ENCODE measurements at places on chromosomes 3 and 15.
A peak's percentile ranks its signal among the peaks of the same experiment; 100 is the strongest.

DNA sequence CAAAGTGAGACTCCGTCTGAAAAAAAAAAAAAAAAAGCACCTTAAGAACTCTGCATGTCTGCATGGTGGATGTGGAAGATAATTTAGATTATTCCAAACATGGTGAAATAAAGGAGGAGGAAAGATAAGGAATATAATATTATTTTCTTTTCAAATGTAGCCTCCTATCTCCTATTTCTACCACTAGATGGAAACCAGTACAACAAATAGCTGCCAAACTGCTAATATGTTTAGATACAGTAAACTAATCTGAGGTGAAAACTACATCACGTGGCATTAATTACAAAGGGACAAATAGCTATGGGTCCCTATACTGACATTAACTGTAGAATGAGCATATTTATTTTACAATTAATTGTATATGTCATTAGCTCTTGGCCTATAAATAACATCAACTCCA lies 197.8 kb downstream of the TBC1D5 start:
- DNase-seq = no peak

GRCh38 chr3:146187334-146187950 lies 26.5 kb upstream of the PLOD2 start:
- no peak for DNase-seq

DNA sequence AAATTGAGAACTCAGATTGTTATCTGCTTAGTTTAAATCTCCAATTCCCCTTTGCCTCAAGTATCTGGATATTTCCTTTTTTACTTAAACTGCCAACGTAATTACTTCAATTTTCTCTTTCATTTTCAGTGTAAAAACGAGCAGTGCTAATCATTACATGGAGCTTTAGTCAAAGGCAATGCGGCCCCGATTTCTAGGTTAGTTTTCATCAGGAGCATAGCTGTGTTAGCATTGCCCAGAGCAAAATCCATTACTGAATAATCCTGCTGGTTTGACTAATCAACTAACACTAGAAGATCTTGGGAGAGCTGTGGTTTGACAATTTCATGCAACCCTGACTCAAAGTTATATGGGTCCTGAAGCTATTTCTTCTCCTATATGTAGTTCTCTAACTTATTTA lies 46.2 kb downstream of the ZPLD1 start:
- DNase-seq = no peak

GRCh38 chr3:36215241-36215640 lies 165.1 kb upstream of the STAC start:
- DNase-seq = no peak

DNA sequence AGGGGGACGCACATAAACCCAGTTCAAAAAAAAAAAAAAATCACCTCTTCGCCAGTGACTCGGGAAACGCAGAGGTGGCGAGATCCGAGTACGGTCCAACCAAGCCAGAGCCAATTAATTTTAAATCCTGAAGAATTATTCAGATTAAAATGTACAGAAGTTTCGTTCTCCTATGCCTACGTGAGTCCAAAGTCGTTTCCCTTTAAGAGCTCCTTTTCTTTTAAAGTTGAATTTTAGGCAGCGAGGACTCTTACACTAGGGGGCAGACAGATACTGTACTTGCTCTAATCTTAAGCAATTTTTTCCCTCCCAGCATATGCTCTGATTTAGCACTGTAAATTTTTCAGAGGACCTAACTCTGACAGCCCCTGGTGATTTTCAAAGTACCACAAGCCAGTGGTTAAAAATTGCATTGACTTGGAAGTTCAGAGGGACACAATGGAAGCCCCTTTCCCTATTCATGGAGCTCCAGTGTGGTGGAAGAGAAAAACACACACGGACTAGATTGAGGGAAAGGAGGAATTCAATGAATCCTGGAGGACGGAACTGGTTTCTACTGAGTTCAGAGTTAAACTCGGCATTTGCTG lies 3.3 kb upstream of the NR2F2 start:
- no peak for DNase-seq

DNA sequence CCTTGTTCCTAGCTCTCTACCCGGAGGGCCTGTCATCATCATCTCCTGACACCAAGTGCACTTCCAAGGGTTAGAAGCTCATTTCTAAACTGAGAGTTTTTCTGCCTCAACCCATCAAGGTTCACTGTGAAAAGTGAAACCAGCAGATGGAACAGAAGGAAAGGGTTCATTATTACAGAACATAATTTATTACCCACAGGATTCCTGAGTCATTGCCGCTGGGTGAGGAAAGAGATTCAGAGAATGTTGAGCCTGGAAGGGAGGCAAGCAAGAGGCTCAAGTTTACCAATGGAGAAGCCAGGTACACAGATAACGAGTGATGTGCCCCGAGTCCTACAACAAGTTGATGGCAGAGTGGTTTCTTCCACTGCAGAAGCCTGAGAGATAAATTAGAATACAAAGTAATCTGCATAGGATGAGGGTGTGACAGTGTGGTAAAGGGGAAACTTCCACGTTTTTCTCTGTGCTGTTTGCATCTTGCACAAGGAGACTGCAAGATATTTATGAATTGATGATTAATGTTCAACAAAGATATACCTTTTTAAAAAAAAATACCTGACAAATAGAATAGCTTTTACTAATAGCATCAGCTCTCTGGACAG lies 80.5 kb upstream of the SETMAR start:
- no peak for DNase-seq

- DNase-seq = no peak
These were observed 103.2 kb downstream of the SST start for GRCh38 chr3:187567021-187567420.

GRCh38 chr15:57003418-57003817 lies 85.0 kb downstream of the TCF12 start:
- no peak for DNase-seq

DNA sequence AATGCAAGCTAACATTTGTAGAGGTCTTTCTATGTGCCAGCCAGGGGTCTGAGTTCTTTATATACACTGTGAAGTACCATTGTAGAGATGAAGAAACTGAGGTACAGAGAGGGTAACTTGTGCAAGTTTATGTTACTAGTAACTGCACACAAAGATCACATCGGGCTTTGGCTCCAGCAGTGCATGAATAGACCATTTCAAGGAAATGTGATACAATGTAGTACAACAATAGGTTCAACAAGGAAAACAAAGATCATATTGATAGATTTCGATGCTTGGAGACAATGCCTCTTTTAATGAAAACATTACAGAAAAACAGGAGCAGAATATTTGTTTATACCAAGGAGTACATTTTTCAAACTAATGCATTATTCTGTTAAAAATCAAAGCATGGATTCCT lies 115.3 kb downstream of the POLR2M start:
- DNase-seq = no peak

DNA sequence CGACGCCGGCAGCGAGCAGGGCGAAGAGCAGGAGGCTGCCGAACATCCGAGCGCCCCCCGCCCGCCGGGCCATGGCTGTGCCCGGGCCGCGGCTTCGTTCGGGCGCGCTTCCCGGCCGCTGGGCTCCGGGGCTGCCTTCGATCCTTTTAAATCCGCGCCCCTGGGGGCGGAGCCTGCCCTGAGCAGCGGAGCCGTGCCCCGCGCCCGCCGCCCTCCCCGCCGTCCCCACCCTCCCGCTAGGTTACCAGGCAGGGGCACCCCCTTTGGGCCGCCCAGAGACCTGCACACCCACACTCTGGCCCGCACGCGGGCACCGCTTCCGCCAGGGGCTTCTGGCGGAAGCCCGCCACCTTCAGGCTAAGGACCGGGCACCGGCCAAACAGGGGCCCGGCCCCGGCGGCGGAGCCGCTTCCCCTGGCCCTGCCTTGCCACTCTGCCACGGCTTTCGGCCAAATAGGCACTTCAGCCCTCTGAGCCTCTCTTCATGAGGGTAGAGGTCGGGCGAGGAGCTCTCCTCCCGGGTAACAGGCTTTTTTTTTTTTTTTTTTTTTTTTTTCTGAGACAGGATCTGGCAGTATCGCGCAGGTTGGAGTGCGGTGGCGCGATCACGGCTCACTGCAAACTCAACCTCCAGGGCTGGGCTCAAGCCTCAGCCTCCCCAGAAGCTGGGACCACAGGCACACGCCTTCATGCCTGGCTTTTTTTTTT lies at the start of gene NMB:
Gene NMB (minus strand): TSS at position 120 of the 708 bp plus-strand sequence. CDS start 47 bp downstream, at position 73.
- no peak for DNase-seq

DNA sequence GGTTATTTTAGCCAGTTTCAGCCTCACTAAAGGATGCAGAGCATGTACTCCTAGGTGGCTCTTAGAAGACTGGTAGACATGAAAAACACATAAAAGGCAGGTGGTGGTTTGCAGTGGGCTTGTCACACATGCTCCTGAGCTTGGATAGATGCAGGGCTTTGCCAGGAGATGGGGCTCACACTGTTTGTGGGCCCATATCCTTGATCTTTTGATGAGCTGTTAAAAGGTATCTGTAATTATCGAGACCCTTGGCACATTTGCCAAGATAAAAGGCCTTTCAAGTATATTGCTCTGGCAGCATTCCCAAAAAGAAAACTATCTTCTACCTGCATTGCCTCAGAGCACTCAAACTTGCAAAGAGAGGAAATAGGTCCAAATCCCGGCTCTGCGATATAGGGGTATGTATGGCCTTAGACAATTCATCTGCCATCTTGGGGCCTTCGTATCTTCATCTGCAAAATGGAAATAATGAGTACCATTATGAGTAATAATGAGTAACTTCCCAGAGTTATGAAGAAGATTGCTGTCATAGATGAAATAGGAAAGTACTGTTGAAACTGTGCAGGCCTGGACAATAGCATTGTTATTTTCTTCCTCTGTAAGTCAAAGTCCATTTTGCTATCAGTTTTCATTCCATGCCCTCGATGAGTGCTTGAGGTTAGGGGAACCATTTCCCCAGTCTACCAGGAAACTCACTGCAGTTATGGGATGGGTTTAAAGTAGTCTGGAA lies 172.7 kb downstream of the SYNPR start:
- DNase-seq = no peak

DNA sequence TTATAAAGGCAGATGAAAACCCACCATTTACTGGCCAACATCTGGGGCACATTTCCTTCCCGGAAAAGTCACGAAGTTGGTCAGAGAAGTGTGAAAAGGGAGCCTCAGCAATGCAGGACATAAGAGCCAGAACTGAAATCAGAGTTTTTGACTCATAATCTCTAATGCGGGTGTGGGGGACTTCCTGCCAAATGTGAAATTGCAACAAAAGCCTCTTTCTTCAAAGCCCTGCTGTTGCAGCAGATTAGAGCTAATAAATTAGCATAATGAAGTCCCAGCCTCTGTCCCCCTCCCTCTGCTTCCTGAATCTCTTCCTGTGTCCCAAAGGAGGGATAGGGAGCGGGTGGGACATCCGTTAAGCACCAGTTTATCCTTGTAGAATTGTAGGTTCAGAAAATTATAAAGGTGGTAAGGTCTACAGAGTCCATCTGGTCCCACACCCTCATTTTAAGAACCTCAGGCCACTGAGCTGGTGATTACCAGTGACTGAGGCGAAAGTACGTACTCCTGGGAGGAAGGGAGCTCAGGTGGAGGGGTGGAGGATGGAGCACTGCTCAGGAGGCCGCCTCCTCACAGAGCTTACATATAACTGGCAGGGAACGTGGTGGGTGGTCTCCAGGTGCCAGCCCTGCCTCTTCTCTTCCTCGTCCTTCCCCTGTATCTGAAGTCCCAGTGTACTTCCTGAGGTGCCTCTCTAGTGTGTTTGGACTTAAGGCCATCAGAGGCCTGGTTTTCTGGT lies 35.0 kb downstream of the ST6GAL1 start:
- DNase-seq = no peak

- no peak for DNase-seq
These were observed 61.4 kb downstream of the SMAD6 start for GRCh38 chr15:66763186-66764071.

- no peak for DNase-seq
These were observed 48.7 kb downstream of the NUP210 start for GRCh38 chr3:13371100-13372075.

- no peak for DNase-seq
These were observed 70.5 kb upstream of the MAP4 start for GRCh38 chr3:48086705-48087104.

GRCh38 chr3:150278195-150278594 lies 129.9 kb upstream of the TSC22D2 start:
- no peak for DNase-seq

DNA sequence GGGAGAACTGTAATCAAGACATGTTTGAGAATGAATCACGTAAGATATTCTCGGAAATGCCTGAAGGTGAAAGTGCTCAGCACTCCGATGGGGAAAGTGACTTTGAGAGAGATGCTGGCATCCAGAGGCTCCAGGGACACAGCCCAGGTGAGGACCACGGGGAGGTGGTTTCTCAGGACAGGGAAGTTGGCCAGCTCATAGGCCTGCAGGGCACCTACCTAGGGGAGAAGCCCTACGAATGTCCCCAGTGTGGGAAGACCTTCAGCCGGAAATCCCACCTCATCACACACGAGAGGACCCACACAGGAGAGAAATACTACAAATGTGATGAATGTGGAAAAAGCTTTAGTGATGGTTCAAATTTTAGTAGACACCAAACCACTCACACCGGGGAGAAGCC lies 19.8 kb downstream of the ZSCAN2 start:
- no peak for DNase-seq

GRCh38 chr3:151837057-151837456 lies 23.1 kb downstream of the AADAC start:
- no peak for DNase-seq

GRCh38 chr15:41892621-41893421 lies 1.0 kb downstream of the SPTBN5 start:
- DNase-seq = peak; percentile 97

GRCh38 chr3:192655040-192655439 lies 72.3 kb downstream of the FGF12 start:
- no peak for DNase-seq

DNA sequence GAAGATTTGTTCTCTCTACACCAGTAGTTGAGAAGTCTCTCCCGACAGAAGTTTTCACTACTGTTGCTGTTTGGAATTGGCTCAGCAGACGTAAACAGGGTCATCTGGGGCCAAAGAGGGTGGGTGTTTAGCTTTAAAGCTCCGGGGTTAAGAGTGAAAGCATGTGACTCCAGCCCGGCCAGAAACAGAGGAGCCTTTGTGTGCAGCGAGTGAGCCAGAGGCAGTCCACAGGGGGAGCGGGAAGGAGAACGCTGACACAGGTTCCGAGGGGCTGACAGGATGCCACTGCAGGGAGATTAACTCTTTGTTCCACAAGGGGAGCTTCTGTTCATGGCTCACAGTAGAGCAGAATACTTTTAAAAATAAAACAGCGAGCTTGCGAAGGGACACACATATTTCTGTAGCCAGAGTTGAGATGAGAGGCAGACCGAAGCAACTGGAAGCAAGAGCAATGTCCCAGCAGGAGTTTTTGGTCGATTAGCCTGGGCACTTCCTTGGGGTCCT lies 26.9 kb downstream of the BMF start:
- no peak for DNase-seq

- DNase-seq = no peak
These were observed 735 bp upstream of the SLC25A26 start for GRCh38 chr3:66220066-66220465.

GRCh38 chr15:70348226-70348543 lies 250.5 kb upstream of the TLE3 start:
- no peak for DNase-seq

- DNase-seq = no peak
These were observed 30.7 kb upstream of the TNIK start for GRCh38 chr3:171490901-171491300.

DNA sequence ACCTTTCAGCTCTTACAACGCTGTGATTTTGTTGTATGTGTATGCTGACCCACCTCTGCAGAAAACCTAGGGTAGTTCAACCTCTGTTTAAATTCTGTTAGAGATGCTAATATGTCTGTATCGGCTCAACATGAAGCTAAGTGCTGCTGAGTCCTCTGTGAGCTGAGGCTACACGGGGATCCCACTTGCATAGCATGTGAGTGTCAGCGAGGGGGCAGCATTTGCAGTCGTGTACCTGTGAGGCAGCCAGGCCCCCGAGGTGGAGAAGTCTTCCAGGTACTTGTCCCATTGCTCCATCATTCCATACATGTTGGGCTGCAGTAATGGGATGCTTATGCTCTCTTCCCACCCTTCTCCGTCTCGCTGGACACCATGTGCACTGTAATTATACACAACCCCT lies 3.7 kb downstream of the MKRN2OS start:
- no peak for DNase-seq

Data from cerebellar nuclear complex (tissue), 1 donor.